ENCODE measurements at places on chromosomes 5 and 9.

GRCh38 chr9:97617939-97618416 is 15.2 kb downstream of the TSTD2 start:
- no peak for DNase-seq

GRCh38 chr9:18111146-18111545 is 362.8 kb upstream of the ADAMTSL1 start:
- no peak for DNase-seq

GRCh38 chr9:134024214-134024792 is 978 bp upstream of the BRD3OS start:
- no peak for DNase-seq

- no peak for DNase-seq
Measured at GRCh38 chr9:37963936-37964739, 60.2 kb upstream of the SLC25A51 start.

DNA sequence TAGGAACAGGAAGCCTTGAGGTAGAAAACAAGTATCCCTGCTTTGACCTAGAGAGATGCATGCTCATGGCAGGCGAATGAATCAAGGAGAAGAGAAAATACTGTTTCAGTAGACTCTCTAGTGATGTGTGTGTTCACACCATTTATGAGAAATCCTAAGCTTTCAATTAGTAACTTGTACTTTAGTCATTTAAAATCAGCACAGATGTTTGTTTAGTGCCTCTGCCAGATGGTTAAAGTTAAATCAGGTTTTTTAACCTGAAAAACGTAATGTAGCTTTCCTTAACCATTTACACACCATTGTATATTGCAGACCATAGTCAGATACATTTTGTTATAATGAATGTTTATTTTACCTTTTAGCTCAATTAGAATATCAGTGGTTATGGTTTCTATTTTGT is 5.0 kb downstream of the TJP2 start:
- no peak for DNase-seq

DNA sequence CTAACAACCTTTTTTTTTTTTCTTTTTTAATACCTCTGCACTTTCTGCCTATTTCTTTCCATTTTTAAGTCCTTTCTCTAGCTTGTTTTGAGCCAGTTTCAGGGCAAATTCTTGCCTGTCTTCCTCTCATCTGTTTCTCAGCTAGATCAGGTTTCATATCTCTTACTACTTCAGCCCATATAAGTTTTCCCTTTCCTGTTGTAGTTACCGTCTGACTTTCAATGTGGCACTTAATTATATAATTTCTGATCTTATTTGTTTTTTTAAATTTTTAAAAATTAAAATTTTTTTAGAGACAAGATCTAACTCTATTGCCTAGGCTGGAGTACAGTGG is 104.7 kb upstream of the ELL2 start:
- DNase-seq, result no peak

DNA sequence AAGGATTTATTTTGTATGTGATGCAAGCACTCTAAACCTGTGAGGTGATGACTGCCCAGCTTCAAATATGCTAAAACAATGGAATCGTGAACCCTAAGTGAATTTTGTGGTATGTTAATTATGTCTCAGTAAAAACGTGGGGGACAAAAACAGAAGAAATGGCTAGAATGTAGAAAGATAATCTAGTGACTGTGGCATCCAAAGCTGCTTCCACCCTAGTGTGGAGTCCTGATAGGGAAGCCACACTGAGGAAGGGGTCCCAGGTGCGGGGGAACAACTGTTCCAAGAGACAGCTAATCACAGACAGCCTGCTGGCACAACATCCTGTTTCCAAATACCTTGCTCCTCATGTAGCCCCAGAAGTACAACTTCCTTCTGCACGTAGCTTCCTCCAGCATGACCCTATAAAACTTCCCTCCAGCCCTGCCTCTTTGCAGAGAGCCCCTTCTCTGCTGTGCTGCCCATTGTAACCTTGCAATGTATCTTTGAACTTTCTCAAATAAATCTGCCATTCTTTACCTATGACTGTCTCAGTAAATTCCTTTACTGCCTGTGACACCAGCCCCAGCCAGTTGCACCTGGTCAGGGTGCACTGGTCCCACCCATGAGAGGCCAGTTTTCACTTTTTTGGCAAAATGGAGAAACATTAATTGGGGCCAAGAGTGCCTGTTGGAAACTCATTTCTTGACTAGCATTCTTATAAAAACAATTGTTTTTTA is 4.9 kb downstream of the GMCL2 start:
- no peak for DNase-seq

- no peak for DNase-seq
Measured at GRCh38 chr5:113813466-113813865, 300.0 kb downstream of the YTHDC2 start.

DNA sequence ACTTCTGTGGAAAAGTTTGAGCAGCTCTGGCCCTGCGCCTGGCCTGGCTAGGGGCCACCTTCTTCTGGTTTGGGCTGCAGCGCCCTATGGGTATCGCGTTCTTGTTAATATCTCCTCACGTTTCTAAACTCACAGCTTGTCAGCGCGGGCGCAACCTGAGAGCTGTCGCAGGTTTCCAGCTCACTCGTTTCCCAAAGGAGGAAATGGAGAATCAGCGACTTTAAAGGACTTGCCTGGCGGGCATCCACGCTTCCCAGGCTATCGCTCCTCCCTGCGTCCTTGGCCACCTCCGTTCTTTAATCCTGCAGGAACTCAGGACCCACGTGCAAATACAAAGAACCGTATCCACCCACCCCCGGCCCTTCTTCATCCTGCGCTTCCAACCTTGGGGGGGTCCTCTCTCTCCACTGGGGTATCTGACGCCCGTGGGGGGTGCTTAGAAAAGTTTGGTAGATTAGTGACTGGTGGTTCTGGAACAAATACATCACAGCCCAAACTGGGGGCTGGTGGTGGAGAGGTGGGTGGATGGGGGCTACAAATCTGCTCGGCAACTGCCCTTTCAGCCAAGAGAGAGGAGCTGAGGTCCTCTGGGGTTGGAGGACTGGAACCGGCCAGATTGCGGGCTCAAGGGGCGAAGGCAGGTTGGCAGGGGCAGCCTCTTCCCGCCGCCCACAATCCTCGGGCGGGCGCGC is 578 bp upstream of the PSAT1 start:
- no peak for DNase-seq

GRCh38 chr5:93117751-93118531 is 463.1 kb downstream of the NR2F1-AS1 start:
- DNase-seq, result no peak

DNA sequence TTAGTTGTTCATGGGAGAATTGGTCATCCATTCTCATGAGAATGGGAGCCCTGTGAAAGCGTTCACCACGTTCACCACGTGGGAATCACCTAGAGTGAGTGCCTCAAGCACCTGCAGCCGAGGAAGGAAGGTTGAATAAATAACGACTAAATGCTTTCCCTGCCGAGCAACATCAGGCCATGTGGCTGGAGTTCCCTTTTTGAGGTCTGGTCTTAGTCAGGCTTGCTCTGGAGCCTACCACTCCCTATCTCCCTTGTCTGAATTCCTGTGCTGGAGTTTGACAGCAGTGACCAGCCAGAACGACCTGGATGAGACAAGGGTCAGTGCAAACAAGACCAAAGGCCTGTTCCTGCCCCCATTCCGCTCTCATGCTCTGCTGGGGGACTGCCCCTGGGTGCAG is 28.5 kb downstream of the KCNMB1 start:
- no peak for DNase-seq

DNA sequence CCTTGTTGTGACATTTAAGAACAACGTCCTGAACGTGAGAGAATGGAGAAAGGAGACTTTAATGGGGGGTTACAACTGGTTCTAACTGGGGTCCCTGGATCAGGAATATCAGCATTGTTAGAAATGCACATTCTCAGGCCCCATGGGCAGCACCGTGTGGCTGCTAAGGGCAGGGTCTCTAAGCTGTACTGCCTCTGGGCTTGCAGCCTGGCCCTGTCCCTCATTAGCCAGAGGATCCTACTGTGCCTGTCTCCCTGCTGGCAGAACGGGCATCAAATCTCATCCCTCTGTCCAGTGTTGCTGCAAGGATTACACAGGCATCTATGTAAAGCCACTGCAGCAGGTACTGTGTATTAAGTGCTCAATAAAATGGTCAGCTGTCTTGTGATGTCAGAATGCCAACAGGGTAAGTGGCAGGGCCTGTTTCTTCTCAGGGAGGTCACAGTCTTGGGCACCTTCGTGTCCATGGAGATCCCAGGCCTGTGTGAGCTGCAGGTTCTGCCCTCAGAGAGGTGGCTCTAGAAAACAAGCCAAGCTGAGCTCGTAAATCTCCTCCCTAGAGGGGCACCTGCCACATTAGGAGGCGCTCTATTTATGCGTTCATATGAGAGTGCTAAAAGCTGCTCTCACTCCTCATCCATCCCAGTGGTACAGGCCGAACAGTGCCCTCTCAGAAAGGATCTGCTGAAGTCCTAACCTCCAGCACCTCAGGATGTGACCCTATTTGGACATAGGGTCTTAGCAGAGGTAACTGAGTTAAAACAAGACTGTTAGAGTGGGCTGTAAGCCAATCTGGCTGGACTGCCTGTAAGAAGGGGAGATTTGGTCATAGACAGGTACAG is 210.5 kb downstream of the GADD45G start:
- no peak for DNase-seq

DNA sequence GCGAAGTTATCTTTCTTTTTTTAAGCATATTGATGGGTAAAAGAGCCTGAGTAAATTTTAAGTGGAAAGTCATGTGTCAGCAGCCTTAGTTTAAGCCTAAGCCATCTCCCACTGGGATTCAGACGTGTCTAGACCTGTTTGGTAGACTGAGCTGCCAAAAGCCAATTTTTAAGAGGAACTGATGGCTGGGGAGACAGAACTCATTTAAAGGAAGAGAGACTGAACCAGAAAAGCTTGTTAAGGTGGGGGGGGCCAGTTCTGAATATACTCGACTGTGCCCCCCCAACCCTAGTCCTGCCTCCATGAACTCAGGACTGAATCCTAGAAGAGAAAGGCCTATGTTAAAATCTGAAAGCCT is 58.3 kb upstream of the PLPP1 start:
- no peak for DNase-seq

DNA sequence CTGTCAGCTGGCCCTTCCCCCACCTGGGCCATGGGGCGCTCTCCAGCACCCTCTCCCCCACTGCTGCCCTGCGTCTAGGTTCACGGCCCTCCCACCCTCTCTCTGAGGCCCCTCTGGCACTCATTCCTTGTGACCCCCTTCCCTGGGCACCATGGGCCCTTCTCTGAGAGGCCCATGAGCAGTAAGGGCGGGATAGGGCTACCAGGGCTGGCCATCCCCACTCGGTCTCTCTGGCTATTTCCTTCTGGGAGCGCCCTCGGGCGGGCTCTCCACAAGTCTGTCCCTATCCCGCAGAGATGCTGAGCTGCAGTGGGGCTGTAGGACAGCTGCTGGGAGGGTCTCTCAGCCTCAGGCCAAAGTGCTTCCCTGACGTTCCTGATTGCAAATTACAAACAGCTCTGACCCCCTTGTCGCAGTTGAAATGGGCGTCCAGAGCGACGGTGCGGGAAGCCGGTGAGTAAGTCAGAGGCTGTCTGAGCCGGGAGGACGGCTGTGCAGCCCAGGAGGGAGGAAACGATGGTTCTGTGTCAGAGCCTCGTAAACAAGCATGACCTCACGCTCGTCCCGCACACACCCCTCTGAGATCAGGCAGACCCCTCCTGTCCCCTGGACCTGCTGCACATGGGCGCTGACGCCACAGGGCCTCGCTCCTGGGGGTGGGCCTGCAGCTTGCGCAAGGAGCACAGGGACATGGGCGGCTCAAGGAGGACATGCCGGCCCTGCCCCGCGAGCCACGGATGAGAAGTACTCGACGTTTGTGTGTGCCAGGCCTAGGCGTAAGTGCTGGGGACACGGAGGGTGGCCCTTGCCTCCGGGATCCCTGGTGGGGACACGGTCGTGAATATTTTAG is 36.3 kb upstream of the GFPT2 start:
- no peak for DNase-seq

DNA sequence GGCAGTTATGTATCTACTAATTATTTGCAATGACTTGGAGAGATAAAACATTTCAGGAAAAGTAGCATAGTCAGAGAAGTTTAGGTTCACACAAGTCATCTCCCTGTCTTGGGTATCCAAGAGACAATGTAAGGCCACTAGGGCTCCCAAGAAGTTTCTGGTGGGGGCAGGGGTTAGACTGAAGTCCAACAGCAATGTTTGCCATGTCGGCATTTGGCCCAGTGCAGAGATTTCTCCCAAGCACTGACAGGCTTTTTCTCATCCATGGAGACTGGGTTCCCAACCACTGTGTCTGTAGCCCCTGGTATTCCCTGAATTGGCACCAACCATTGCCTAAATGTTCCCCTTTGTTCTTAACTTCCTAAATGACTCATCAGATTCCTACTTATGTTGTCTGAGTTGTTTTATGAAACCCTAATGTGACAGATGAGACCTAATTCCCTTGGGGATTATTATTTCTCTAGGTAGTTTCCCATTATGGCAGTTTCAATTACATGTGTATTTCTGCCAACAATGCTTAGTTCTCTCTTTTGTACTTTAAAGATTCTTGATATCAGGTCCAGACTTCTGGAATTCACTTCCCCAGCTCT is 103.6 kb upstream of the EGFLAM start:
- DNase-seq, result no peak

DNA sequence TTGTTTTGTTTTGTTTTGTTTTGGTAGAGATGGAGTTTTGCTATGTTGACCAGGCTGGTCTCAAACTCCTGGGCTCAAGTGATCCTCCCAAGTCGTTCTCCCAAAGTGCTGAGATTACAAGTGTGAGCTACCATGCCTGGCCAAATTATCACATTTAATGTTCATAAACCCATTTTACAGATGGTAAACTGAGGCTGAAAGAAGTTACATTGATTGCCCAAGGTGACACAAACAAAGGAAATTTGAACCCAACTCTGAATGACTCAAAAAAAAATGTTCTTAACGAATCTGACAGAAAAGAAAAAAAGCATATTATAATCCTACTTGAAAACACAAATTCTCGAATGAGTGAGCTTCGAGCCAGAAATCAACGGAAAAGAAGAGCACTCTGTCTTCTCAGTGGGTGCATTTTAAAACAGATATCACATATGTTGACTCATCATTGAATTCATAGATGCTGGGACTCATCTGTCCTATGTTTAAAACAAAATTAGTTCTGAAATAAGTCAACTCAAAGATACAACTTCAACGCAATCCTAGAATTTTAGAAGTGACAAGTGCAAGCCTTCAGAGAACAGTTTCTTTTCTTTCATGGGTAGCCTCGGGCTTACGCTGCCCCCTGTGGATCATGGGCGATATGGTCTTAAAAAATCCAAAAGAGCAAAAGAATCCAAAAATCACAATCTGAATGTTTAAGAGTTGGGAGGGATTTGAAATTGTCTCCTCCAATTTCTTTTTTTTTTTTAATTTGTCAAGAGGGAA is 28.4 kb downstream of the TIMD4 start:
- DNase-seq, result peak; percentile 50

GRCh38 chr5:64384765-64385164 is 121.0 kb upstream of the RGS7BP start:
- DNase-seq, result no peak

DNA sequence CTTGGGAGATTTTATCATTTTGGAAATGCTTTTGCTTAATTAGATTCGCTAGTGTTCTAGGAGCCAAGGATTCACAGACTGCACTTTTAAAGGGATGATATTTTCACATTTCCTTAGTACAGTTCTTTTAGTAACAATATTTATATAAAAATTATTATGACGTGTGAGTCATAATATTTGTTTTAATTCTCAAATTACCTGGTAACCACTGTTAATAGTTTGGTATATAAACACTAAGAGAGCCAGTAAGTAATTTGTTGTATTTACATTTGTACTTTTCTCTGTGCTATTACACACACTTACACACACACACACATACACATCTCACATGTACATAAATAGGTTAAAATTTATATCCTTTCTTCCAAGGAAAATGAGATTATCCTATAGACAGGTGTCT is 58.8 kb upstream of the RAD23B start:
- DNase-seq, result no peak

All from stimulated activated CD8-positive, alpha-beta memory T cell treated with anti-CD3 and anti-CD28 coated beads, Interleukin-7, amount 100 ng/mL, for 48 hours (primary cell).